ENCODE measurements at places on chromosomes 4 and X.
A peak's percentile ranks its signal among the peaks of the same experiment; 100 is the strongest.

GRCh38 chr4:89413518-89413917, 105.9 kb upstream of the GPRIN3 start:
- DNase-seq, result no peak

DNA sequence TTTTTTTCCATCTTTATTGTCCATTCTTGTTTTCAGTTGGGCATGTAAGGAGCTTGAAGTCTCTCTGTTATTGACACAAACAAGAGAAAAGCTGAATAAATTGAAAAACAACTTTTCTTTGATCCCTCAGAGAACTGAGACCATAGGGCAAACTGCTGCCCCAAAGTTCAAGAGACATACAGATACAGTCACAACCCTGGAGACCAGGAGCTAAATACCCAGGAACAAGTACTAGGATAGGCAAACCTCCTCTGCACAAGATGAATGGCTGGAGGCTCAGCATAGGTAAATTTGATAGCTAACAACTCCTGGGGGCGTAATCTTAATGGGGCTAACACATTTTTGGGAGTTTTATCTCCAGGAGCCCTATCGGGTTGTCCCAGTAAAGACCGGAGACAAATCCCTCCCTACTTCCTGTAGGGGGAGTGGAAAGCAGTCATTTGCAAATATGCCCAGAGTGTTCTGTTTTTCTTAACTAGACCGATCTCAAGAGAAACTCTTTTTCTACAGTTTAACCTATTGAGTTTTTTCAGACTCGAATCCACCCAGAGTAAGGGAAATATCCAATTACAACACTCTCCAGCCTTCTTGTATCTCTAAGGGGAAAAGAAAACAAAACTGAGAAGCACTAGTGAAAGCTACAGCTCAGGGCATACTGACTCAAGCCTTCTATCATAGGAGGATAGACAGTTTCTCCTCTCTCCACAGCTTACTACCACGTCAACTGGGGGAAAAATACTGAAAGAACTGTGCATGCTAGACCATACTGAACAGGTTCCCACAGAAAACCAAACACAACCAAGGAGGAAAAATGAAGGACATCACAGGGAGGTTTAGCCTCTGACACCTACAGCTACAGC, 23.1 kb downstream of the MAGEA8 start:
- no peak for DNase-seq

GRCh38 chrX:9465380-9466123, 694 bp downstream of the TBL1X start:
- peak; percentile 84 for DNase-seq

GRCh38 chr4:41452484-41453225, 85.3 kb upstream of the LIMCH1 start:
- DNase-seq, result no peak

- no peak for DNase-seq
These were observed 17.2 kb downstream of the C1QTNF7 start for GRCh38 chr4:15444879-15445547.

GRCh38 chrX:153773218-153773611, 7.6 kb upstream of the SRPK3 start:
- DNase-seq, result peak; percentile 78

DNA sequence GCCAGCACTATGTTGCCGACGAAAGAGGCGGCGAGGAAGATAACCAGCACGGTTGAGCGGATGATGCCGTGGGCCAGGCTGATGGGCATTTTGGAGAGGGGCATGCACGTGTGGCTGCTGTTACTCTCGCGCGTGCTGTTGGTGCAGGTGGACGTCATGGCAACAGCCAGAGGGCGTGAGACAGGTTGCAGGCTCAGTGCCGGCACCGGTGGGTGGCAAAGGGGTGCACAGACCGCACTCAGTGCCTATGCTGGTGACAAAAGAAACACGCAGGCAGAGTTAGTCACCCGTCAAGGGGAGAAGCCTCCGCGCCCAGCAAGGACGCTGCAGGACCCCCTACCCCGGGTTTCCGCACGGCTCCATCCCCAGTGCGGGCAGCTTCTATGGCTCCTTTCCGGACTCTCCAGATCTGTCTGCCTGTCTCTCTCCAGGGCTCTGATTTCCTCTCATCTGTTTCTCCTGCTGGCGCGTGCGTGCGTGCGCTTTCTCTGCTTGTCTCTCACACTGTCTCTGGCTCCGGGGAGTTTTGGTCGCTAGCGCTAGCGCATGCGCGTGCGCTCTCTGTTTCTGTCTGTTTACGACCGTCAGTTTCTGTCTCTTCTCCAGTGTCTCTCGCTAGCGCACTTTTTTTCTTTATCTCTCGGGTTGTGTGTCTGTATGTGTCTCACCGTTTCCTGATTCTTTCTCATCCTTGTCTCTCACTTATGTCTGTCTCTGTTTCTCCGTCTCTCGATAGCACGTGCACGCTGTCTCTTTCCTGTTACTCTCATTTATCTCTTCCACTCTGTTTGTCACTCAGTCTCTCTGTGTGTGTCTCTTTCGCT, 2.1 kb downstream of the GPR101 start:
- DNase-seq, result no peak

- peak; percentile 81 for DNase-seq
These were observed 63.4 kb downstream of the NUDT10 start for GRCh38 chrX:51395810-51396728.

DNA sequence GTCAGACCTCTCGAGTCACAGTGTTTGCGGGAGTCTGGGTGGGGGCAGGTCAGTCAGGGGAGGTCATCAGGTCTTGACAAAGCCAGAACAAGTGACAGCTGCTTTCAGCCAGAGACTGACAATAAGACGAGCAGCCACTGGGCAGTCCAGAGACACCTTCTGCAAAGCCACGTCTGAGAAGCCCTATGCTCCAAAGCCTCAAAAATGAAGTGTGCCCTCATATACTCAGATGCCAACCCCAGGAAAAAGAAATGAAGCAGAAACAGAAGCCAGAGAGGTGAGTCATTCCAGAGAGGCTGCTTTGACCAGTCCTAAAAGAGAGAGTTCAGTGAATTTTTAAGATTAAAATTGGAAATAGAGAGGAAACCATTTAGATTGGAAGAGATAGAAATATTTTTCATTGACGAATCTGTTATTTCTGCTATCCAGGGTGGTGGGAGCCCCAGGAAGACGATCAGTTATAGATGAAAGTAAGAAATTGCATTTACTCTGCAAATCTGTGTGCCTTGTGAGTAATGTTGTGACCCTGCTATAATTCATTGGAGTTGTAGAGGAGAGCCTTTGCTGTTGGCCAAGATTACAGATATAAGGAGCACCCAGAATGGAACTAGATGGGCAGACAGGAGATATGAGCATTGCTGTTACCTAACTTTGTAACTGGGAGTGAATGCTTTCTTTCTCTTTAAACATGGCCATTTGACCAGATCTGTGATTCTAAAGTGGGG, 77.9 kb downstream of the LRRC66 start:
- DNase-seq, result no peak

GRCh38 chrX:119399772-119400101, 601 bp downstream of the SLC25A43 start:
- no peak for DNase-seq

DNA sequence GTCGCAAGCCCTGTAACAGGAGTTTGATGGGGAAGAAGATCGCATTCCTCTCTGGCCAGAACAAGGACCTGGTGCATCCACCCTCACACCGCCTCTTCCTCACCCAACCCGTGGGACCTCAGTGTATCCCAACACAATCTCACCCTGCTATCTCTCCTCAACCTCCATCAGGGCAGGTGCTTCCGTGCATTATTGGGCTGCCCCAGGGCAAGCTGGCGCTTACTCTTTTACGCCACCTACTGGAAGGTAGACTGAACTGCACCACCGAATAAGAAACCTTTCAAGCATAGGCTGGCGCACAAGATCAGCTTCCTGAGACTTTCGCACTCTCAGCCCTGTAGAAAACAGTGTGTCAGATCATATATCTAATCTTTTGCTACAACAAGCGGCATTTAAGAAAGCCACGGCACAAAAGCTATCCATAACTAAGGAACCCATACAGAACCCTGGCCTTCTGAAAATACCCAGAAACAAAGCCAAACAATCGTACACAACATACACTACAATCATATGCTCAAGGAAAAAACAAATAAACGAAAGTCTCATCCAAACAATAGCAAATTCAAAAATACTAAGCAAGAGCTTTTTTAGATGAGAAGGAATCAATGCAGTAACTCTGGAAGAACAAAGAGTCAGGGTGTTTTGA, 209.3 kb downstream of the UGT8 start:
- DNase-seq, result peak; percentile 54

- no peak for DNase-seq
These were observed 7.4 kb upstream of the RPS6KA3 start for GRCh38 chrX:20274121-20274520.

DNA sequence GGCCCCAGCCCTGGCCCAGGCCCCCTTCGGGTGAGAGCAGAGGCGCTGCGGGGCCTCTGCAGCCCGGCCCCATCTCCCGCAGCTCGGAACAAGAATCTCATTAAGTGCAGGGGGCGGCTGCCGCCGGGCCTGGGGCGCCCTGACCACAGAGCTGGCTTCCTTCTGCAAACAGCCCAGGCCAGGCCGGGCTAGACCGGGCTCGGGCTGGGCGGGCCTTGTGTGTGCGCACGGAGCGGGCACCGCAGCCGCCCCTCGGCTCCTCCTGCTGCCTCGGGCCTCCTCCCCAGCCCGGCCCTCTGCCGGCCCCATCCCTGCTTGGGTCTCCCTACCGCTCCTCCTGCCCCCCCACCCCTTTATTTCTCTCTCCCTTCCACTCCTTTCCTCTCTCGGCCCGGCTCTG, 83.3 kb downstream of the EFNB1 start:
- DNase-seq, result no peak

GRCh38 chrX:153934762-153935325, at the start of gene NAA10:
Gene NAA10 (minus strand): TSS chrX:153935037. CDS start chrX:153934904, 133 bp downstream.
- peak; percentile 91 for DNase-seq

- DNase-seq, result no peak
These were observed 181.5 kb downstream of the GC start for GRCh38 chr4:71602289-71602900.

GRCh38 chr4:168864821-168865541, 145.1 kb downstream of the CBR4 start:
- no peak for DNase-seq

- no peak for DNase-seq
These were observed 64.0 kb upstream of the GK2 start for GRCh38 chr4:79472036-79472435.

GRCh38 chrX:118177708-118178107, 61.1 kb upstream of the KLHL13 start:
- no peak for DNase-seq

DNA sequence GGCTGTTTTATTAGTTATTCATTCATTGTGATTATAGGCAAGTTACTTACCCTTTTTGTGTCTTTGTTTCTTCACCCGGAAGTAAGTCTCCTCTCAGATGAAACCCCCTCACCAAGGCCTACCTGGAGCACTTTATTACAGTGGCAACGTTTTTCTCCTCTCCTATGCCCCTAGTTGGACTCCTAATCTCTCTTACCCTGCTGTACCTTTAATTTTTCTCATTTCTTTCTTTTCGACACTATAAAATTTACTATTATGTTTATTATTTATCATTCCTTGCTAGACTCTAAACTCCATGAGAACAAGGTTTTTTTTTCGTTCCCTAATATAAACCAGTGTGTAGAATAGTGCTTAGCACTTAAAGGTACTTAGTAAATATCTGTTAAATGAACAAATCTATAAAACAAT, 17.5 kb downstream of the STAP1 start:
- DNase-seq, result no peak

GRCh38 chrX:25079020-25079419, 63.3 kb upstream of the ARX start:
- no peak for DNase-seq

GRCh38 chrX:357693-358471, 28.8 kb downstream of the PPP2R3B start:
- DNase-seq, result peak; percentile 81

GRCh38 chr4:121685257-121685656, 11.5 kb downstream of the ANXA5 start:
- DNase-seq, result no peak

- no peak for DNase-seq
These were observed 319.6 kb upstream of the HS3ST1 start for GRCh38 chr4:11748164-11748872.

- peak; percentile 76 for DNase-seq
These were observed 37.0 kb downstream of the NOP14 start for GRCh38 chr4:2925931-2926860.

Data from posterior vena cava (tissue), 2 donors.